Aorta (tissue), 5 donors: ENCODE measurements at places on chromosomes 12 and 14.
A peak's percentile ranks its signal among the peaks of the same experiment; 100 is the strongest.

GRCh38 chr12:53326460-53327185 is 5.2 kb upstream of the AAAS start:
- H3K27ac ChIP-seq: no peak overlapping the region
- H3K4me3 ChIP-seq: no peak overlapping the region
- no peaks in the 10 kb centered on the region for H3K27me3 ChIP-seq
- H3K4me1 ChIP-seq: peaks cover 4% of the 10 kb centered on the region

- no peak overlapping the region for H3K4me3 ChIP-seq
- H3K27ac ChIP-seq: no peak overlapping the region
- DNase-seq: no peak
- no peaks in the 10 kb centered on the region for H3K4me1 ChIP-seq
- H3K27me3 ChIP-seq: no peaks in the 10 kb centered on the region
Observed at GRCh38 chr12:107058190-107058589, 35.2 kb downstream of the CRY1 start.

- no peaks in the 10 kb centered on the region for H3K4me1 ChIP-seq
- no peak overlapping the region for H3K4me3 ChIP-seq
- DNase-seq: no peak
- no peaks in the 10 kb centered on the region for H3K36me3 ChIP-seq
- H3K27ac ChIP-seq: no peak overlapping the region
- H3K27me3 ChIP-seq: no peaks in the 10 kb centered on the region
Observed at GRCh38 chr12:7634561-7634960, 31.1 kb downstream of the APOBEC1 start.

- H3K4me1 ChIP-seq: no peaks in the 10 kb centered on the region
- no peak overlapping the region for H3K4me3 ChIP-seq
- no peak overlapping the region for H3K27ac ChIP-seq
- no peaks in the 10 kb centered on the region for H3K27me3 ChIP-seq
Observed at GRCh38 chr14:61470261-61470960, 149.0 kb downstream of the PRKCH start.

- no peaks in the 10 kb centered on the region for H3K4me1 ChIP-seq
- H3K27me3 ChIP-seq: no peaks in the 10 kb centered on the region
- H3K27ac ChIP-seq: no peak overlapping the region
- H3K4me3 ChIP-seq: no peak overlapping the region
- H3K36me3 ChIP-seq: no peaks in the 10 kb centered on the region
Observed at GRCh38 chr14:69941768-69942742, 62.8 kb downstream of the SMOC1 start.

- H3K4me3 ChIP-seq: no peak overlapping the region
- DNase-seq: no peak
- H3K27me3 ChIP-seq: no peaks in the 10 kb centered on the region
- no peak overlapping the region for H3K27ac ChIP-seq
- no peaks in the 10 kb centered on the region for H3K4me1 ChIP-seq
Observed at GRCh38 chr14:55699131-55700057, 119.4 kb downstream of the KTN1 start.

DNA sequence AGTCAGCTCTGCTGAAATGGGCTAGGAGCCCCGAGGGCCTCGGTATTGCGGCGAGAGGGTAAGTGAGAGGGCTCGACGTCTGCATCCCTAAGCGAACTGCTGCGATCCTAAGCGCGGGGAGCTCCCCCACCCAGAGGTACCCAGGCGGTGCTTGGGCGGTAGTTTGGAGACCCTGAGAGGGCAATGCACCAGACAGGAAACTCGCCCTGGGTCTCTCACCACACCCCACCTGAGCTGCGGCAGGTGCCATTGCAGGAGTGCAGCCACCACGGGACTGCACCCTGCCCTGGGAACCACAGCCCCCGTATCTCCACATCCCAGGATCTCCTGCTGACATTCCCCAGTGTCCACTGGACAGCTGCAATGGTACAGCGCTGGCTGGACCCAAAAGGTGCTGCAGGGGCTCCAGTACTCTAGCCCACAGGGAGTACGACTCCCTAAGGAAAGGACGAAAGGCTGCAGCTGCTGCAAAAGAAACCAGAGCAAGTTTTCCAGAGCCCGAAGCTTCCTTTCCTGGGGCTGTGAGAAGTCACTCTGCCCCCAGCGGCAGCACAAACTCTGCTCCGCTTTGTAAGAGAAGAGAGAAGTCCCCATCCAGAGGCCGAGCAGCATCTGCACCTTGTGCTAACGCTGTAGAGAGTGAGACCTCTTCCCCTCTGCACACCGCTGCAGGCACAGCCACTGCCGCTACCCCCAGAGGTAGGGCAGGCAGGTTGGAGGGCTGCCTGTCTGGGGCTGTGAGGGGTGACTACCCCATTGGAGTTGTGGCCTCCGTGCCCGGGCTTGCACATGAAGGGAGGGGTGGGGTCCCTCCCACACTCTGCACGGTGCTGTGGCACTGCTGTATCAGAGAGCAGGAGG is 31.1 kb upstream of the MON2 start:
- H3K27ac ChIP-seq: no peak overlapping the region
- no peaks in the 10 kb centered on the region for H3K36me3 ChIP-seq
- no peaks in the 10 kb centered on the region for H3K27me3 ChIP-seq
- DNase-seq: peak; percentile 78

GRCh38 chr12:44240186-44240585 is 404.3 kb downstream of the TMEM117 start:
- no peaks in the 10 kb centered on the region for H3K4me1 ChIP-seq
- no peak overlapping the region for H3K27ac ChIP-seq
- no peaks in the 10 kb centered on the region for H3K36me3 ChIP-seq
- no peak overlapping the region for H3K4me3 ChIP-seq
- DNase-seq: no peak

GRCh38 chr14:57362361-57362760 is 28.0 kb upstream of the NAA30 start:
- no peak overlapping the region for H3K4me3 ChIP-seq
- no peaks in the 10 kb centered on the region for H3K27me3 ChIP-seq
- DNase-seq: no peak

DNA sequence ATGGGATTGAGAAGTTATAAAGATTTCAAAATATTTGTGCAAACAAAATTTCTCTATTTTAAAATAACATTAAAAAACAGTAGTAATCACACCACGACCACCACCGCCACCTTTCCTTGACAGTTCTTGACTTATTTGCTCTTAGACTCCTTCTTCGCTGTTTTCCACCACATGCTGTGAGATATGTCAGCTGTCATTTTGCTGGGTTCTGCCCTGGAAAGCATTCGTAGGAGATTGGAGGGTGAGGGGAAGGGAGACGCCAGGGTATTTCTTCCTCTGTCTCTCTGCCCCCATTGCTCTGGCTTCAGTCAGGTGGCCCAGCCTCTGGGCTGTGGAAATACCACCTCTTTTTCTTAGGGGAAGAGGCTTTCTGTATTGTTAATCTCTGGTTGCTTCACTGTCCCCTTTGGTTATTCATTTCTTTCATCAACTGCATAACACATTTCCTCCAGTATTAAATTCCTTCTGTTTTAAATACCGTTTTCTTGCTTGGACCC is 186.2 kb downstream of the NEDD1 start:
- H3K4me1 ChIP-seq: no peaks in the 10 kb centered on the region
- no peaks in the 10 kb centered on the region for H3K36me3 ChIP-seq
- no peak overlapping the region for H3K27ac ChIP-seq
- no peak overlapping the region for H3K4me3 ChIP-seq
- no peaks in the 10 kb centered on the region for H3K27me3 ChIP-seq

- no peaks in the 10 kb centered on the region for H3K36me3 ChIP-seq
- H3K27ac ChIP-seq: no peak overlapping the region
- DNase-seq: no peak
- H3K27me3 ChIP-seq: no peaks in the 10 kb centered on the region
- no peak overlapping the region for H3K4me3 ChIP-seq
Observed at GRCh38 chr14:61121355-61121787, 140.3 kb downstream of the SLC38A6 start.

GRCh38 chr14:105150368-105151083 is 18.1 kb downstream of the JAG2 start:
- no peak overlapping the region for H3K27ac ChIP-seq
- H3K27me3 ChIP-seq: no peaks in the 10 kb centered on the region
- H3K36me3 ChIP-seq: no peaks in the 10 kb centered on the region

DNA sequence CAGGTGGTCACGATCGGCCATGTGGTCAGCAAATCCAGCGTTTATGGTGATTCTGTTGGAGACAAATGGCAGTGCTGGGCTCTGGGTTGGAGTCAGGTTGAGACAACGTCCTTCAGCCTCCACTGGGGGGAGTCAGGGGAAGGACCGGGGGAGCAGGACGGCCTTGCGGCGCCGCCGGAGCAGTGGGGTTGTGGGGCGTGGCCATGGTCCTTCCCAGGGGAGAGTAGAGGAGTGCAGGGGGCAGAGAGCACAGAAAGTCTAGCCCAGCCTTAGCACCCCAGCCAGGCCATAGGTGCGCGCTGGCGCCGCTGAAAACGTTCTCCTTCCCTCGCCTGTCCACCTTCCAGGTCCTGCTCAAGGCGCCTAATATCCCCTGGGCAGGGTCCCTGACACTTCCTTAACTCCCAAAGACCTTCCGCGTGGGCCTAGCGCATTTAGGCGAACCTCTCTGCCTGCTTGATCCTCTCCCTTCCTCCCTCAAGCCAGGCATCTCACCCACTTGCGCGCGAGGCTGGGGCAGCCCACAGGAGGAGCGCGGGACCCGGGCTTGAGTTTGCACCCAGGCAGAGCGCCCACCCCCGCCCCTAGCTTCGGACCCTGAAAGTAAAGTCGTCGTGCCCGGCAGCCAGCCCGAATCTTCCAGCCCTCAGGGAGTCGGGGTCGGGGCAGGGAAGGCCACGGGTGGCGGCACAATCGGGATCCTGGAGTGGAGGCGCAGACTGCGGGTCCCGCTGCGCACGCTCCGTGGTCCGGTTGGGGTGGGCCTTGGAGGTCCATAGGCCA is 3.1 kb upstream of the KIF26A start:
- H3K27me3 ChIP-seq: no peaks in the 10 kb centered on the region
- no peaks in the 10 kb centered on the region for H3K4me1 ChIP-seq
- peak; percentile 77 for DNase-seq
- no peak overlapping the region for H3K27ac ChIP-seq
- no peak overlapping the region for H3K4me3 ChIP-seq

- H3K4me1 ChIP-seq: peaks cover 17% of the 10 kb centered on the region
- H3K27ac ChIP-seq: no peak overlapping the region
- H3K36me3 ChIP-seq: no peaks in the 10 kb centered on the region
- no peaks in the 10 kb centered on the region for H3K27me3 ChIP-seq
- H3K4me3 ChIP-seq: no peak overlapping the region
Observed at GRCh38 chr14:52923902-52924575, 26.8 kb downstream of the FERMT2 start.

- H3K4me3 ChIP-seq: no peak overlapping the region
- peak overlapping the region; percentile 70 for H3K27ac ChIP-seq
- H3K27me3 ChIP-seq: no peaks in the 10 kb centered on the region
- H3K4me1 ChIP-seq: peaks cover 10% of the 10 kb centered on the region
Observed at GRCh38 chr12:50246197-50246865, 37.0 kb downstream of the LIMA1 start.

GRCh38 chr12:65623507-65623906 is 200.8 kb upstream of the HMGA2 start:
- H3K4me1 ChIP-seq: no peaks in the 10 kb centered on the region
- DNase-seq: no peak
- H3K27me3 ChIP-seq: no peaks in the 10 kb centered on the region
- no peak overlapping the region for H3K27ac ChIP-seq
- no peak overlapping the region for H3K4me3 ChIP-seq

GRCh38 chr12:1324910-1325309 is 269.5 kb downstream of the FBXL14 start:
- no peak overlapping the region for H3K4me3 ChIP-seq
- no peak overlapping the region for H3K27ac ChIP-seq
- H3K4me1 ChIP-seq: no peaks in the 10 kb centered on the region
- no peaks in the 10 kb centered on the region for H3K36me3 ChIP-seq
- H3K27me3 ChIP-seq: no peaks in the 10 kb centered on the region
- no peak for DNase-seq

DNA sequence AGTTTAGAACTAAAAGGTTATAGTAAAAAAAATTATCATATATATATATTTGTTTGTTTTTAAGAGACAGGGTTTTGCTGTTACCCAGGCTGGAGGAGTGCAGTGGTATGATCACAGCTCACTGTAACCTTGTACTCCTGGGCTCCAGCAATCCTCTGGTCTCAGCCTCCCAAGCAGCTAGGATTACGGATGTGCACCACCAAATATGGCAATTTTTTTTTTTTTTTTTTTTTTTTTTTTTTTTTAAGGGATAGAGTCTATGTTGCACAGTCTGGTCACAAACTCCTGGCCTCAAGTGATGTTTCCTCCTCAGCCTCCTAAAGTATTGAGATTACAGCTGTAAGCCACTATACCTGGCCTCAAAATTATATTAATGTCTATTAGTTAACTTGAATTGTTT is 48.7 kb downstream of the PAPLN start:
- no peak overlapping the region for H3K27ac ChIP-seq
- no peaks in the 10 kb centered on the region for H3K4me1 ChIP-seq
- H3K36me3 ChIP-seq: peaks cover 7% of the 10 kb centered on the region
- H3K27me3 ChIP-seq: no peaks in the 10 kb centered on the region
- H3K4me3 ChIP-seq: no peak overlapping the region
- no peak for DNase-seq

- H3K27me3 ChIP-seq: no peaks in the 10 kb centered on the region
- H3K4me1 ChIP-seq: no peaks in the 10 kb centered on the region
- H3K36me3 ChIP-seq: no peaks in the 10 kb centered on the region
- no peak for DNase-seq
Observed at GRCh38 chr14:83556746-83557453, 1973.0 kb upstream of the FLRT2 start.

- H3K27me3 ChIP-seq: no peaks in the 10 kb centered on the region
- H3K4me1 ChIP-seq: no peaks in the 10 kb centered on the region
- H3K27ac ChIP-seq: peak overlapping the region; percentile 30
- H3K36me3 ChIP-seq: no peaks in the 10 kb centered on the region
- DNase-seq: no peak
Observed at GRCh38 chr14:93064411-93065271, 51.1 kb downstream of the ITPK1 start.

- H3K4me1 ChIP-seq: no peaks in the 10 kb centered on the region
- no peak overlapping the region for H3K4me3 ChIP-seq
- H3K27me3 ChIP-seq: no peaks in the 10 kb centered on the region
- H3K27ac ChIP-seq: no peak overlapping the region
Observed at GRCh38 chr14:58821421-58821820, 183.7 kb downstream of the DACT1 start.

DNA sequence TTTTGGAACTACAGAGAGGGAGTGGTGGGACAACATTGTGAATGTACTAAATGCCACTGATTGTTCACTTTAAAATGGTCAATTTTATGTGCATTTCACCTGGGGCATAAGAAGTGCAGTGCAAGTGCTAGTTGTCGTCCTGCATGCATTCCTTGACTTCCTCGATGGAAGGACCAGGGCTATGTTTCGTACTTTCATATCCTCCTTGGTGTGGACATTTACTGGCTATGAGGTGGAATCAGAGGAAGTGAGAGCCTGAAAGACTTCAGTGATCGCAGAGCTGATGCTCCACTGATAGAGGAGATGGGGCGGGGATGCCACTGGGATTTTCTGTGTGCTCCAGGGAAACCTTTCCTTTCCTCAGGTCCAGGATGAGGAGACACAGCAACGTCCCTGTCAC is 54.1 kb upstream of the DDX11 start:
- H3K27ac ChIP-seq: no peak overlapping the region
- H3K4me3 ChIP-seq: no peak overlapping the region
- no peaks in the 10 kb centered on the region for H3K4me1 ChIP-seq
